ENCODE measurements at places on chromosomes 1 and 21.

- no peak for DNase-seq
Measured at GRCh38 chr1:58165073-58165472, 381.5 kb downstream of the OMA1 start.

GRCh38 chr1:156421939-156422601 is 53.1 kb downstream of the RHBG start:
- DNase-seq = no peak

- DNase-seq = no peak
Measured at GRCh38 chr21:35236090-35236489, 187.0 kb upstream of the RUNX1 start.

DNA sequence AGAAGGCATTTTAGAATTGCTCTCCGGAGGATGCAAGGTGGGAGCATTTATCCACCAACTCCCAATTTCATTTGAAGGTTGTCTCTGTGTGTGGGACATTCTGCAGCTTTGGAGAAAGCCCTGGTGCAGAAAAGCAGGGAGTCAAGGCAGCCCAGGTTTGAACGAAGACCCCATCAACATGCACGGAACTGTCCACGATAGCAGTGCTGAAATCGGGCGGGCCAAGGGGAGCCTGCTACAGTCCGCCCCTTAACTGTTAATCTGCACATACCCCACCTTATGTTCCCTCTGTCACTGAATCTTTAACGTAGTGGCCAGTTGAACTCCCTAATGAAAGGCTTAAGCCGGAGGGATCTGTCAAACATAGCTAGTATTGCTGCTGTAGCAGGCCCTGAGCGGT is 68.8 kb upstream of the C1orf174 start:
- no peak for DNase-seq

DNA sequence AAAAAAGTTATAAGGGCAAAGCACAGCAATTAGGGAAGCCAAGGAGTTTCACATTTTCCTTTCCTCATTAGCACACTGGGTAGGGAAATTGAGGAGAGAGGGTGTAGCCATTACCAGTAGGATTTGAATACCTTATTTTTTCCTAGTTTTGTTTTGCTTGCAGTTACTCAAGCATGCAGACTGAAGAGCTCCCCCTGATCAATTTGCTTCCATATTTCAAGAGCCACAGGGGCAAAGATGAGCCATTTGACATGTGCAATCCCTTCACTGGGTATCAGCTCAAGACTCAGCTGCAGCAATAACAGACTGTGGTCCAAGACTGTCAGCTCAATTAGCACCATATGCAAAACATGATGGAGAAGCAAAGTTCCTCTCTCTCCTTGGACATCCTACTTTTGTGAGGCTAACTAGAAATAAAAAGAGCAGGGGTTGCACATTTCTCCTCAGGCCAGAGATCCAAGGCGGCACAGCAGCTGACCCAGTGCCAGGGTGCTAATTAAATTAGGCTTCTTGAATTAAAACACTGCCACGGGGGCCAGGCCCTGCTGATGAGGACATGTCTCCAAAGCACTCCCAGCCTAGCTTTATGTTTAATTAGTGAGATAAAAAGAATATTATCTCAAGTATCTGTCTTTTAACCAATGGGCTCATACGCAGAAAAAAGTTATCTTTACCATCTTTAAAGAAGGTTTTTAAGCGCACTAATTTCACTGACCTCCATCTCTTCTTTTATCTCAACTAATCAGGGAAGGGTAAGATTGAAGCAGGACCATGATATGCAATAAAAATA is 36.7 kb upstream of the LRRC53 start:
- no peak for DNase-seq

- DNase-seq = no peak
Measured at GRCh38 chr1:178531887-178532286, 19.0 kb downstream of the TEX35 start.

- DNase-seq = no peak
Measured at GRCh38 chr1:242629396-242629795, 104.9 kb upstream of the PLD5 start.

GRCh38 chr1:5974631-5975030 is 17.6 kb downstream of the NPHP4 start:
- DNase-seq = no peak

GRCh38 chr1:156414461-156415064 is 45.6 kb downstream of the RHBG start:
- DNase-seq = peak; percentile 48

- DNase-seq = no peak
Measured at GRCh38 chr1:209199822-209200221, 383.7 kb upstream of the CAMK1G start.

GRCh38 chr1:59219916-59220315 is 77.0 kb upstream of the FGGY start:
- DNase-seq = no peak

GRCh38 chr1:235336903-235337302 is 8.5 kb downstream of the GGPS1 start:
- DNase-seq = peak; percentile 89

DNA sequence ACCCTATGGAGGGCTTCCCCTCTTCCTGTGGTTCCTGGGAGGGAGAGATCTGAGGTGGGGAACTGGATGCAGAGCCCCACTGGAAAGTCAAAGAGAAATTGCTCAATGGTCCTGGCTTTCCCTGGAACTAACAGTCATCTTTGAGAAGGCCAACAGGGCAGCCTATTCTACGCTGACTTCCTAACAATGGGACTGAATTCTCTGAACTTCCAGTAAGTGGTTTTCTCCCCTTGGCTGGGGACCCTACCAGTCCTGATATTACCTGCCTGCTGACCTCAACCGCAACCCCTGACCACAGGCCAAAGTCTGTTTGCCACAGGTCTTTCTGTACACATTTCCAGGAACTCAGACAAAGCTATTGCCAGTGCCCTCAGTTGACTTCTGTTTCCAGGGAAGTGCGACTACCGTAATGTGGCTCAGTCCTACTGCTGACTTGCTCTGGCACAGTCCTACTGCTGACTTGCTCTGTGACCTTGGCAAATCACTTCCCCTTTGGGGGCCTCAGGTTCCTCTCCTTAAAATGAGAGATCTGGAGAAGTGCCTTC is 55.3 kb downstream of the C8B start:
- DNase-seq = peak; percentile 95

GRCh38 chr1:217096200-217096599 is 373.0 kb upstream of the ESRRG start:
- DNase-seq = no peak

- no peak for DNase-seq
Measured at GRCh38 chr1:95022644-95022926, 50.2 kb downstream of the ALG14 start.

DNA sequence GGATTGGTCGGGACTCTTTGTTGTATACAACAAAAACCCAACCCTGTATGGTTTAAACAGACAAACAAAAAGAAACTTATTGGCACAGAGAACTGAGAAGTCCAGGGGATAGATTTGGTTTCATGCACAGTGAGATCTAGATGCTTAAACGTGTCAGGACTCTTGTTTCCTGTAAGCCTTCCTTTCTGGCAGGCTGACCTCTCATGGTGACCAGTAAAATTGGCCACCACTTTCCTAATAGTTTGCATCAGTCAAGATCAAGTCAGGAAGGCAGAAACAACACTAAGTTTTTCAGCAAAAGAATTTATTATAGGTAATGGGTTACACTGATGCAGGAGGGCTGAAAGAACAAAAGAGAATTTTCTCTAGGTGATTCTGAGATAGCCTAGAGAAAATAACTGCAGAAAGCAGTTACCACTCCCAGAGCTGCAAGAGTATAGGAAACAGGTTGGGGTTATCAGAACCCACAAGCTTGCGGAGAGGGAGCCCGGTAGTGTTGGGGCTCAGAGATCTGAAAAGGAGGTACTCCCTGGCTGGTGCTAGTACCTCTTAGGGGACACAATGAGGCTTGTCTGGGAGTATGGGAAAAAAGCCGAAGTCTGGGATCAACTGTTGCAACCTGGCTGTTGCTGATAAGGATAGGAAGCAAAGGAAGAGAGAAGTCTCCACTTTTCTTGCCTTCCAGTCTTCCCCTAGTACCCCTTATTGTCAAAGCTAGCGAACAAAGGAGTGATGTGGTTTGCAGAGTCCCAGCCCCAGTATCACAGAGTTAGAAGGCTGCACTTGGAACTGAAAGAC is 21.4 kb downstream of the CITED4 start:
- peak; percentile 75 for DNase-seq

GRCh38 chr1:46617108-46617800 is 643 bp upstream of the MOB3C start:
- DNase-seq = no peak

- DNase-seq = peak; percentile 80
Measured at GRCh38 chr1:72623299-72623708, 341.0 kb upstream of the NEGR1 start.

DNA sequence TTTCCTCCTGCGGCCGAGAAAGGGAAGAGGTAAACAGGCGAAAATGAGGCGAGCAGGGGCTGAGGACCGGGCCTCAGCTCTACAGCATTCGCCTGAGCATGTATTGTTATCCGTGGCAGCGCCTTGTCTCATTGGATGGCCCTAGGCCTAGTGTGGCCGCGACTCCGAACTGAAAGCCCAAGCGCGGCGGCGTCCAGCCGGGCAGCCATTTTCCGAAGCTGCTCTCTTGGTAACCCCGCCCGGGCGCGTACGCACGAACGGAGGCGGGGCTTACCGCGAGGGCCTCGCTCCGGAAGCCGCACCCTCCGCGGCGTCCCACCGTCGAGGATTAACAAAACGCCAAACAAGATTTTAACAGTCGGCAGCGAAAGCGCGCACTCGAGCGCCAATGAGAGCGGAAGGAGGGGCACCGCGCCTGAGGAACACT is 797 bp upstream of the USP1 start:
- no peak for DNase-seq

DNA sequence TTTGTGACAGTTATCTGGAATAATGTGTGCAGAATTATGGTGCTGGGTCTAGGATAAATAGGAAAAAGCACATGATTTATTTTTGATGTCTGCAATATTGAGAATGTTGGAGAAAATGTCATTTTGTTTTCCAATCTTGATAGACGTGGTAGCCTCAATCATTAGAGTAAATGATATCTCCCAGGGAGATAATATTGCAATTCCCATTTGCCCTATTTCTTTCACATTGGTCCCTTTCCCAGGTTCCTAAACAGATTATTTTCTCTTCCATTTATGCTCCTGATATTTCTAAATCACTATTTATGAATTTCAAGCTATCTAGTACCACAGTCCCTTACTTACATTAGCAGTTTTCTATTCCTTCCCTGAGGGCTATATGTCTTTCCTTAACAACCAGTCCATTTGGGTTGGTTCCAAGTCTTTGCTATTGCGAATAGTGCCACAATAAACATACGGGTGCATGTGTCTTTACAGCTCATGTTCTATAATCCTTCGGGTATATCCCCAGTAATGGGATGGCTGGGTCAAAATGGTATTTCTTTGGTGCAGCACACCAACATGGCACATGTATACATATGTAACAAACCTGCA is 447.3 kb downstream of the PLA2G4A start:
- DNase-seq = no peak

DNA sequence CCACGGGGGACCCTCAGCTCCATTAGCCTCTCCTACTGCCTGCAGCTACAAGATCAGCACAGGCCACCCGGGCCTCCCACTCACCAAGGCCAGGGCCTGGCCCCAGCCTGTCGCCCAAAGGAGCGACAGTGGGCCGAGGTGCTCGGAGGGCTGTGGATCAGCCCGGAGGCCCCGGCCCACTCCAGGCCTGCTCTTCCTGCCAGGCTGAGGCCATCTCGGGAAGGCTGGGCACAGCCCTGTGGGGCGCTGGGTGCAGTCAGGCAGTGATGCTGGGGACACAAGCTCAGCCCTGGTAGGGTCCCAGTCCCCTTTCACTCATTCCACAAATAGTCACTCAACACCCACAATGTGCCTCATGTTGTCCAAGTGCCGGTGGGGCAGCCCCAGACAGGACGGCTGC is 58.8 kb downstream of the CASZ1 start:
- DNase-seq = no peak

DNA sequence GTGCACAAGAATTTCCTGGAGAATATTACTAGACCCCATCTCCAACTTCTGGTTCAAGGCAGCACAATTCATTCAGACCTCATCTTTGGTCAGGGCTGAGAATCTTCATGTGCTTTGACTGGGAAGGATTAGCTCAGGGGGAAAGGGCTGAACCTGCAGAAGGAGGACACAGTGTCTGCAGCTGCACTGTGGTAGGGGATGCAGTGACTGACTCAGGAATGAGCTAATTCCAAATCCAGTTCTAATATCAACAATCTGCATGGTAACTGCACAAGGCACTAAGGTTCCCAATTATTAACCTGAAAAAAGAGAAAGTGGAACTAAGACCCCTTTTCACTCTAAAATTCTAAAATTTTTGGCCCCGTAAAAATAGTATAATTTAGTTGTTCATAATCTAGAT is 31.6 kb downstream of the TTLL7 start:
- no peak for DNase-seq

DNA sequence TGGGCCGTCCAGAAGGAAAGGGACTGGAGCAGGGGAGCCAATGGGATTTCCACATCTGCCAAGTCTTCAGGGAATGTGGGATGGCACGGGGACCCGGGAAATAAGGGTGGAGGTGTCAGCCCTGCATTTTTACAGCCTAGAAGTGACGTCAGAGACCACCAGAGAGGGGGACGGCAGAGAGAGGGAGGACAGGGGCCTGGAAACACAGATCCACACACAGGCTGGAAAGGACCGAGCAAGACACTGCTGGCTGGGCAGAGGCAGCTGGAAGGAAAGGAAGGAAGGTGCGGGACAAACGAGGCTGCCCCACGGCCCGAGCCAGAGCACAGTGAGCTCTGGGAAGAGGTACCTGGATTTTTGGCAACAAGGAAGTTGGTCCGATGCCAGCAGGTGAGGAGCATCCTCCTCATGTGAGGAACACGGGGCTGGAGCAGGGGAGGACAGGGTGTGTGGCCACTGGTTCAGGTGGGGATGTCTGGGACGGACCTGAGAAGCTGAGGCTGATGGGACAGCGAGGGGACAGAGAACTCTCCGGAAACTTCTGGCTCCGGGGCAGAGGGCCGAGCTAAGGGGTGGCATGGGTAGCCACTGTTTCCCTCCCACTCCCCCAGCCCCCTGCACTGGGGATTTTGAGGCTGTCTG is 138.3 kb downstream of the PGBD5 start:
- no peak for DNase-seq

GRCh38 chr1:15129944-15130343 is 23.6 kb upstream of the TMEM51 start:
- peak; percentile 5 for DNase-seq

All from OCI-M1 (cell line).